ENCODE measurements at places on chromosomes 4 and X.
A peak's percentile ranks its signal among the peaks of the same experiment; 100 is the strongest.

DNA sequence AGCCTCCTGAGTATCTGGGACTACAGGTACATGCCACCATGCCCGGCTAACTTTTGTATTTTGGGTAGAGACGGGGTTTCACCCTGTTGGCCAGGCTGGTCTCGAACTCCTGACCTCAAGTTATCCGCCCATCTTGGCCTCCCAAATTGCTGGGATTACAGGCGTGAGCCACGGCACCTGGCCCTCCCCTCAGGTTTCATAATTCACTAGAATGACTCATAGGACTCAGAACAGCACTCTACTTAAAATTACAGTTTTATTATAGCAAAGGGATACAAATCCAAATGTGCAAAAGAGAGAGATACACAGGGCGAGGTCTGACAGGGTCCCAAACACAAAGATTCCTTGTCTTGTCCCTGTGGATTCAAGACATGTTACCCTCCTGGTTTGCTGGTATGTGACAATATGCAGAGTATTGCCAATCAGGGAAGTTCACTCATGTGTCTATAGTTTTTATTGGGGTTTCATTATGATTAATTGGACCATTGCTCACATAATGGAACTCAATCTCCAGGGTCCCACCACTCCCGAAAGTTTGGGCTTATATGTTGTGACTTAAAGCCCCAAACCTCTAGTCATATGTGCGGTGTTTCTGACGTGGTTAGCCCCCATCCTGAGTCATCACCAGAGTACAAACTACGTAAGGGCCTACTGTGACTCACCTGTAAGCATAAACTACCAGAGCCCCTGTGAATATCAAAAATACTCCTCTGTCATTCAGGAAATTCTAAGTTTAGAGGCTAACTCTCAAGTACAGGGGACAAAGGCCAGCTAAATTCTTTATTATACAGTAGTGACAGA, 5.2 kb downstream of the YIPF6 start:
- no peak for ATAC-seq

DNA sequence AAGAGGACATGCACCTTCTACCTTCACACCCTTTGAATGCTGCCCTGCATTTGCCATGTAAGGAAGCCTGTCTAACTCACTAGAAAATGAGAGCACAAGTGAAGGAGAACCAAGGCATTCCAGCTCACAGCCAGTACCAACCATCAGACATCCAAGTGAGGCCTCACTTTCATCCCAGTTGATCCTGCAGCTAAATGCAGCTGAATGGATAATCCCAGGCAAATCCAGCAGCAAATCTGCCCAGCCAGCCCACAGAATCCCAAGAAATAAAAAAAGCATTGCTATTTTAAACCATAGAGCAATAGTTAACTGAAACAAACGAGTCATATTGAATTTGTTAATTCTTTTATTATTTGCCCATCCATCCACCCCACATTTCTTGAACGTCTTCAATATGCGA, 112.5 kb downstream of the C4orf33 start:
- no peak for ATAC-seq

DNA sequence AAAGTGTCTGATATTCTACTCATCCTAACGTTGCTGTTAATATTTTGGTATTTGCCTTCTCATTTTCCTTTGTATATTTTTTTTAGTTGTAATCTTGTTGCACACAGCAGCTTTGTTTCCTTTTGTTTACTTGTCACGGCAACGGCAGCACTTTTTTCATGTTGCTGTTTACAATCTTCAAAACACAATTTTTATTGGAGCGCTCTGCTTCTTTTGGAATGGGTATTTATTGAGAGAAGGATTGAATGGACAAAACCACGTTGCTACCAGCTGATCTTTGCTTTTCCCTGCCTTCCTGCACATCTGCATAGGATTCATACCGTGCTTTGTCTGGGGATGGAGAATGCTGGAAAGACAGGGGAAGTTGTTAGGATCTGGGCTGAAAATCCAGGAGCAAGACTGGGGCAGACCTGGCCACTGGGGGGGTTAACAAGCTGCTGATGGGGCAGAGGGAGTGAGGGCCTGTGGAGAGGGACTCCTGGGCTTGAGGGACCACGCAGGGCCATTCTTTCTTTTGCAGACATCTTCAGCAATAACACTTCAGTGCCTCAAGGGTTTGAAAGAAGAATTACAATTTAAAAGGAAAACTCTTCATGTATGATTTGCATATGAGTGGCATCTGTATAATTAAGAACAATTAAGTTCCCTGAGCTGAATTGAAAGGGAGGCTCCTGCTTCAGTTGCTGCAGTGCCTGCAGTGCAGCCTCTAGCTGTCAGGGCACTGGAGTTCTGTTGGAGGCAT, 69.8 kb downstream of the TMEM131L start:
- peak; percentile 83 for ATAC-seq

- ATAC-seq: no peak
Observed at GRCh38 chr4:41693629-41694028, 54.9 kb downstream of the PHOX2B start.

- ATAC-seq: peak; percentile 49
Observed at GRCh38 chr4:152983774-152984411, 47.8 kb downstream of the FHDC1 start.

DNA sequence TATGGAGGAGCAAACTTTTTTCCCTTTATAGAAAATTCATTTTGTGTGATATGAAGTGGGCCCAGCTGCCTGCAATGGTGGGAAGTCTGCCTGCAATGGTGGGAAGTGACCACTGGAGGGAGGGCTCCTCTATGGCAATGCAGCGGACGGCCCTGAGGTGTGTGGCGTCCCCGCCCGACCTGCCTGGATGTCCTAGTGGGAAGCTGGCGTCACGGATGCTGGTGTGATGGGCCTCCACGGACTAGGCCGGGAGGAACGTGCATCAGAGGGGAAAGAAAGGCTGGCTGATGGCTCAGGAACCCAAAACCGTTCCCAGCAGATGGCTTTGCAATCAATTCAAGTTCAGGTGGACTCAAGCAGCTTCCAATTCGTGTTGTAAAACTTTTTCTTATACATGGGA, 177.9 kb downstream of the AFAP1 start:
- peak; percentile 70 for ATAC-seq

- ATAC-seq: no peak
Observed at GRCh38 chr4:13982010-13982409, 354.5 kb upstream of the BOD1L1 start.
